Right cardiac atrium (tissue), 5 donors: ENCODE measurements at places on chromosomes 6 and 20. TPM values are rescaled to one million over a fixed set of nuclear protein-coding genes. Genes with fewer than 3 reads are reported as not detected.

DNA sequence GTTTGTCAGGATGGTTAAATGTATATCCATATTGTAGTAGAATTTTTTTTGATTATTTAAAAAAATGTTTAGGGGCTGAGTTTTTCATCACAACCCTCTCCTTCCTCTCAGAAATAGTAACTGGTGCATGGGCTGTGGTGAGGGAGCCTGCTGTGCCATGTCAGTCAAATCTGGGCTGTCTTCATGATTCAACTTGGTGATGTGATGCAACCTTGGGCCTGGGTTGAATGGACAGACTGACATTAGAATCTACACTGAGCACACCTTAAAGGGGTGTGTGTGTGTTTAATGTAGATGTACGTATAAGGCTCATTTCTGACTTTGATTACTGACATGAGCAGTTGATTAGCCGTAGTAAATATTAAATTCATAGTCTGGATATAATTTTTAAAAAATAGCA lies 3.7 kb downstream of the TJAP1 start:
- no peak for DNase-seq

DNA sequence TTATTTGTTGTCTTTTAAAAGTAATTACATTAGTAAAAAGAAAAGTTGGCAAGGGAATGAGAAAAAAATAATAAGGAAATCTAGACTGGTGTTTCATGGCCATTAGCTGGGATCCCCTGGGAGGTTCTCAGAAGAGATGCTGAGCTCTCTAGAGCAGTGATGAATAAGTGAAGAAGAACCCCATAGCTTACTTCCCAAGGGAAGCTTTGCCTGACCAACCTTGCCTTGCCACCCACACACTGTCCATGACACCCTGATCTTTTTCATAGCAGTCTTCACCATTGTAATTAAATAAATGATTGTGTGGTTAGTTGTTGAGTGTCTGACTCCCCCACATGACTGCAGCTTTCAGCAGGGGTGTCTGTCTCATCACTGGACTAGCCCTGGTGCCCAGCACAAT lies 5.9 kb downstream of the C6orf163 start:
- DNase-seq, result no peak

DNA sequence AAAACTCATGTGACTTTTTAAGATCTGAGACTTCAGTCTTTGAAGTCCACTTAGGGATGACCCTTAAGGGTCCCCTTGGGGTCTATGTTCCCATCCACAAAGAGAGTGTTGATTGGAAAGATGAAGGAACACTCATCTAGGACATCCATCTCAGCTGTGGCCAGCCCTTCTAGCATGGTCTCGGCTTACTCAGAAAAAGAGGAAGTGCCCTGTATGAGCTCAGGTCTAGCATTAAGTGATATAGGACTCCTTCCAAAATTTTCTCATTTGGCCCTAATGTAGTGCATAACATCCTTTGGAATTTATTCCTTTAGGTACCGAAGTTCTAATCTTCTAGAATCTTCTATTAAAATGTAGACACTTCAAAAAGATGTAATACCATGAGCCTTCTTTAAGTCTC lies 77.4 kb downstream of the NDUFAF5 start:
- no peak for DNase-seq

- peak; percentile 79 for DNase-seq
Measured at GRCh38 chr6:124962639-124963415, 590 bp downstream of the RNF217 start.

DNA sequence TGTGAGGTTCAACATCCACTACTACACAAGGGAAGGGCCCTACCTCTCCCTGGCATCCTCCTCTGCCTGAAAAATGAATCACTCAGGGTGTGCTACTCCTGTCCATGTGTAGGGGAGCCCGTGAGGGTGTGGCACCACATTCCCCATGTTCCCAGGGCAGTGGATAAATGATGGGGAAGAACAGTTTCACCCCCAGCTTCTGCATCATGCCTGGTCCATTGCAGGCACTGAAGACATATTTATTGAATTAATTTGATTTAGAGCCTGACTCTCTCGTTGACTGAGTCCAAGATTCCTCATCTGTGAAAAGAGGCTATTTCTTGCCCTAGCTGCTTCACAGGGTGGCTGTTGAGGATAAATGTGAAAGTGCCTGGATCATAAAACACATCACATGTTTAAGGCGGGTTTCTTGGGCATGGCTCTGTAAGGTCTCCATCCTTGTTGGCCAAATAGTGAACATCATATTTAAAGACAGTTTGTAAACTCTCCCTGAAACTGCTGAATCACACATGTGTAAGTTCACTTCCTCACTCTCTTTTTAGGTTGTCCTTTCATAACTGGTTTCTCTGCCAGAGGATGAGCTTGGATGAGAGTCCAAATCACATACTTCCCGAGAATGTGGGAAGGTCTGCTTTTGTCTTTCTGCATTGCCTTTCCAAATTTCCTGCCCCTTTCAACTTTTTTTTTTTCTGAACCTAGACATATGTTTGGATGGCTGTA lies 79.7 kb upstream of the FYN start:
- no peak for DNase-seq

- DNase-seq, result no peak
Measured at GRCh38 chr6:41200901-41201763, at the start of gene TREML2. TSS of gene TREML2 (minus strand) at chr6:41201149. CDS start at chr6:41201008, 141 bp downstream.

MCCD1 gene
- not detected for polyA plus RNA-seq

USP49 gene
- 1.5 TPM for polyA plus RNA-seq

LTV1 gene
- 16.0 TPM for polyA plus RNA-seq
